HL-60 (cell line): ENCODE measurements at places on chromosomes 16 and 17.

- no peak for DNase-seq
These were observed 9.2 kb upstream of the NUDT16L1 start for GRCh38 chr16:4684058-4684715.

DNA sequence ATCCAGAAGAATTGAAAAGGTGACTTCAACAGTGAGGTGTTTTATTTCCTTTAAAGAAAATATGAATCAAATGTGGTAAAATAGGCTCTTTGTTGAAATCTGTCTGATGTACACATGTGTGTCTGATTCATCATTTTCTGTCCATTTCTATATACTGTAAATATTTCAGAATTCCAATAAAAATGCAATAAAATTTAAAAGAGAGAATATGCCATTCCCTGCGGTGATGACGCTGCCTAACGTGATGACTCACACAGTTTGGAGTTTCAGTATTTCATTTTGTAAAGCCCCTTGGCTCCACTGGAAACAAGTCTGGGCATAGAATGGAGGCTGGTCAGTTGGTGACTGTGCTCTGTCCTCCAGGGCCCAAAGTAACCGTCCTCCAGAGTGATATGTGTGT is 482.5 kb upstream of the CDH5 start:
- DNase-seq = no peak

DNA sequence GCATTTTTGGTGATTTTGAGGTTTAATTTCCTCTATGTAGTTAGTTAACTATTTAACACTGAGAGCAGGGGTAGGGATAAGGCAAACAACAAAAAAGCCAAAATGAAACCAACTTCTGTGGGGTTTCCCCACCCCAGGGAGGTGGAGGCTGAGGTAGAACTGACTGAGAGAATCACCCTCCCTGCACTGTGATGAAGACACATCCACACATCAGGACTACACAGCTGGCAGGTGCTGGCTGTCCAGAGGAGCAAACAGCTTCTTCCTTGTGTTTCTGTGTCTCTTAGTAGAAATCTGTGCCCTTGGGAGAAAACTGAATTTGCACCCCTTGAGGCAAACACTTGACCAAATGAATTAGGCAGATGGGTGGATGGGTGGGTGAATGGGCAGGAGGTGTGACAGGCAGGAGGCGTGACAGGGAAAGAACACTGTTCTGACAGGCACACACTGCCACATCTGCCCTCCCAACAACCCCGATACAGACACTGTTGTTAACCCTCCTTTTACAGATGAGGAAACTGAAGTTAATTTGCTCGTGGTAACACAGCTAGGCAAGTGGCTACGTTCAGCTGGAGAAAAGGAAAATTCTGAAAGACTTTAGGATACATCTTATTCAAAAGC is 62.9 kb upstream of the AMZ2 start:
- DNase-seq = no peak

DNA sequence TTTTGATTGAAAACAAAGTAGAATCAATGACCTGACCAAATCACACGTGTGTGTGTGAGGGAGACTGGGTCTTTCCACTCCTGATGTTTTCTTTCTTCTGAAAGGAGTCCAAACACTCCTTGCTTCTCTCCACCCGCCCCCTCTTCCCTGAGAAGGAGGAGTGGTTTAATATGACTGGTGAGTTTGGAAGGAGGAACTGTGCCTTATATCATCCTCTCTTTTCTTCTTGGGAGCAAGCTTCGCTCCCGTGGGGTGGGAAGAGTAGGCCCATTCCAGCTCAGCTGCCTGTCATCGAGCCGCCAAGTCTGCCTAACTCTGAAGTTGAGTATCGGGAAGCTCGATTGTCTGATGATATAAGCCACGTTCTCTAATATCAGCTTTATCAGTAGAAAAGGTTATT is 96.5 kb downstream of the YPEL2 start:
- no peak for DNase-seq

DNA sequence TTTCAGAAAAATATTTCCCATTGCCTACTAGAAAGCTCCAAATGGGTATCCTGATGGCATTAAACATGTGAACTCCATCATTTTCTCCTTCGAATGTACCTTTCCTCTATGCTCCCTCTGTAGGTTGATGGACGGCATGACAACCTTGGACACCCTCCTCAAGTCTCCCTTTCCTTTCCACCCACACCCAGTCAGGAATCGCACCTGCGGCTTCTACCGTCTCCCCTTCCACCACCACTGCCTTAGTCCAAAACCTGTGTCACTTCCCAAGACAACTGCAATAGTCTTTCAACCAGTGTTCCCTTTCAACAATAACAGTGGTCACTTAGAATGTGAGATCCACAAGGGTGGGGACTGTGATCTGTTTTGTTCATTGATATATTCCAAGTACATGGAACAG is 233.1 kb upstream of the AXIN2 start:
- peak; percentile 11 for DNase-seq

DNA sequence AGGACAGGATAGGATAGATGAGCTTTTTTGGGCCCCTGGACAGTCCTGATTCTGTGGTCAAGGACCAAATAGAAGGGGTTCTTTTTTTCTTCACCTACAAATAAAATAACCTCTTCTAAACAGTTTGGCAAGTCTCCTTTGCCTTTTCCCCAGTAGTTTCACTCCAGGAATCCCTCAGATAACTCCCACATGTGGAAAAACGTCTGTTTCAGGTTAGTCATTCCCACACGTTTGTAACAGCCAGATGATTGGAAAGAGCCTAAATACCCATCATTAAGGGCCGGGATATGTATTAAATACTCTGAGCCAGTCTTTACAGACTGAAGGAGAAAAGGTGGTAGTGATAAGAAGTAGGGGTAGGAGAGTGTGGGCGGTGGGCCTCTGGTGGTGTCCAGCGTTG is 58.3 kb downstream of the PLD6 start:
- DNase-seq = no peak

DNA sequence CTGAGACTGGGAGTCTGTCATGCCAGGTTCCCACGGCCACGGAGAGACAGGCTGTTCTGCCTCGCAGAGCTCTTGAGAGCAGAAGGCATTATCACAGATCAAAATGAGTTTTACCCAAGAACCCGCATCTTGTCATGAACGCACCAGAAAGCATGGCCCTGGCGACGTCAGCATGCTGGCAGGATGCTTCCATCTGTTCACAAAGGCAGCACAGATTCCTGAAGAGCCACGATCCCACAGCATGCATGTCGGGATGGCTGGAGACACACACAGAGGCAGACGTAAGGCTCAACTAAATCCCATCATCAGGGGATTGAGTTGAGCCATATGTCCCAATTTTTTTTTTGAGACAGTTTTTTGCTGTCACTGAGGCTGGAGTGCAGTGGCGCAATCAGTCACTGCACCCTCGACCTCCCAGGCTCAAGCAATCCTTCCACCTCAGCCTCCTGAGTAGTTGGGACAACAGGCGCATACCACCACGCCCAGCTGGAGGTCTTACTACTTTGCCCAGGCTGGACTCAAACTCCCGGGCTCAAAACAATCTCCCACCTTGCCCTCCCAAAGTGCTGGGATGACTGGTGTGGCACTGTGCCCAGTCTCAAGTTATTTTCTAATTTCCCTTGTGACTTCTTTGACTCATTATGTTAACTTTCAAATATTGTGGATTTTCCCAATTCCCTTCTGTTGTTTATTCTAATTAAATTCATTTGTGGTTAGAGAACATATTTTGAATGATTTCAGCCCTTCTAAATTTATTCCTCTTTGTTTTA is 11.1 kb downstream of the FANCA start:
- DNase-seq = no peak

GRCh38 chr17:49288388-49288787 is 57.8 kb upstream of the PHOSPHO1 start:
- DNase-seq = no peak

GRCh38 chr17:76542566-76542971 is 2.7 kb downstream of the PRCD start:
- DNase-seq = no peak

GRCh38 chr16:11201498-11202259 is 54.3 kb downstream of the SOCS1 start:
- peak; percentile 52 for DNase-seq

- no peak for DNase-seq
These were observed 38.5 kb downstream of the PIEZO1 start for GRCh38 chr16:88746506-88746905.

DNA sequence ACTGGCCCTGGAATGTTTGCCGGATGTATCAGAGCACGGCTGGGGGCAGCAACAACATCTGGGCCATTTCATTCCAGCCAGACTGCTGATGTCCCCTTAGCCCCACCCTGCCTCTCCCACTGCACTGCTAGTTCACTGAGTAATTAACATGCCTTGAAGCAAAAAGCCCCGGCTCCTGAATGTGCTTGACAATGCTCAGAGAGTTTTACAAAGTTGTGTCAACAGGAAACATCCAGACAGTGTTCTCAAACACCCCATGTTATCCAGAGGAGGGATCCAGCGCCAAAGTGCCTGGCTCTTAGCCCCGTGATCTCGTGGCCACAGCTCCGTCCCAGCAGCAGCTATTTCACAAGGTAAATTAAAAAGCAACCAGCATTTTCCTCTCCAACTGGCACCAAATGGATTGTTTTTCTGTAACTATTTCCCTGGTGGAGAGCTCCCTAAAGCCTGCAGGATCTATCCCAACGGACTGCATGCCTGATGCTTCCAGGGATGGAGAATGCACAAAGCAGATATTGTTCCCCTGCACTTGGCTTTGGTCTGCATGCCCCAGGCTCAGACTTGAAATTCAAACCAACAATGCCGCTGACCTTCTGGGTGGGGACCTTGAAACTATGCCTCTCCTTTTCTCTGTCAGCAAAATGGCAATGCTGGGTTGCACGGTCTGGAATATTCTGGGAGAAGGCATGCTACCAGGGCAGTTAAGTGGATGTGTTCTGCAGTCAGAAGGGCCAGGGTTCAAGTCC is 115.6 kb upstream of the CDH5 start:
- no peak for DNase-seq

GRCh38 chr16:56257666-56258342 is 66.5 kb downstream of the GNAO1 start:
- no peak for DNase-seq

- no peak for DNase-seq
These were observed 67.4 kb downstream of the MAP2K4 start for GRCh38 chr17:12088035-12088434.

DNA sequence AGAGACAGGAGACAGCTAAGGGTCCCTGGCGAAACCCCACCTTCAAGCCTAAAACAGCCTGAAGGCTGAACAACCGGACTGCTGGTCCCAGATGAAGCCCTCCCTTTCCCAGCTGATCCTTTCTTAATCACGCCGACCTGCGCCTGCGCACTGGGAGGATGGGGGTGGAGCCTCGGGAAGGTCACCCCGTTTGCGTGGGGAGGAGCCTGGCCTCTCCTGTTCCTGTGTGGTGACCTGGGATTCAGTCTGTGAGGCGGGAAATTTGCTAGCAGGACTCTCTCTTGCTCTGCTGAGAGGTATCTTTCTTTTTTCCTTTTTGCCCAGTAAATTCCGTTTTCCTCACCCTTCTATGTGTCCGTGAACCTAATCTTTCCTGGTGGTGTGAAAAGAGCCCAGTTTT is 9.6 kb downstream of the FAM20A start:
- DNase-seq = no peak

DNA sequence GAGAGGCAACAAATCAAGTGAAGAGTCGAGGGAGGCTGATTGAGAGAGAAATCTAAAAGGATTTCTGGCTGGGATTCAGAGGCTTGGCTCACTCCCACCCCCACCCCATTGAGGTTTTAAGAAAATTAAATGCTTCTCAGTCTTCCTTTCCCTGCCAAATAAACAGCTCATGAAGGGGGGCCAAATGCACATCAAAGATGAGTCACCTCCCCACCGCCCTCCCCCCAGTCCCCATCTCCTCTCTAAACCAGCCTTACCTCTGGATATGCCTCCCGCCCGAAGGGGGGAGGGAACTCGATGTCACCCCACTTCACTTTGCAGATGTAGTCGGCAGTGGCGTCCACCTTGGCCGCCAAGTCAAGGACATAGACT is 11.6 kb downstream of the ACLY start:
- no peak for DNase-seq

DNA sequence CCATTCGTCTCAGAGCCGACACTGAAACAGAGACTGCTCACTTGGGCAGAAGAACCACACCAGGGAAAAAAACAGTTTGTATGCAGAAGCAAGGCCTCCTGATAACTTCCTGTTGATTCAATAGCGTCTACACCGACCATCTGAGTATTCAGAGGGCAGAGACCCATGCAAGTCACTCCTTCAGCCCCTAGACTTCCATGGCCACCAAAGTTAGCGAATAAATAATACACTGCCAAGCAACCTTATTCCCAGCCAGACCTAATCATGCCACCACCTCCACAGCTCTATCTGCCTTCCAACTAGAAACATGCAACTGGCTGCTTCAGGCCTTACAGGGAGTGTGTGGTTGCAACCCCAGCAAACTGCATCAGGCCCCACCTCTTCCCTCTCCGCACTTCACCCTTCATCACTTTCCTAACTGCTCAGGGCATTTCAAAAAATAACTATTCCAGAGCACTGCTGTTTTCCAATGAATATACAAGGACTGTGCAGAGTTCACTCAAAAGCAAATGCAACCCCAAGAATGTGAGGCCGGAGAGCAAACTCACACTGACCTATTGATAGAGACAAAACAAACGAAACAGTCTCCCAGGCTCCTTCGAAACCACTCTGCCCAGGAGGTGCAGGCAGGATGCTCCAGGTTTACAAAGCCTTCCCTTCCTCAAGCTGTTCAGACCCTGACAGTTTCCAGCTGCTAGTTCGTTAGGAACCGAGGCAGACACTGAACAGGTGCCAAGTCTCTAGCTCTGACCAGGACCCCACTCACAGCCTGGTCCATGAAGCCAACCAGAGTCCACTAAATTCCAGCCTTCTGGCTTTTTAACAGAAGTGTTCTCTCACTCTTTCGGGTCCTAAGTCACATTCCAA is 3.6 kb downstream of the USP7 start:
- peak; percentile 52 for DNase-seq

GRCh38 chr16:81624760-81625543 is 154.1 kb upstream of the PLCG2 start:
- no peak for DNase-seq

DNA sequence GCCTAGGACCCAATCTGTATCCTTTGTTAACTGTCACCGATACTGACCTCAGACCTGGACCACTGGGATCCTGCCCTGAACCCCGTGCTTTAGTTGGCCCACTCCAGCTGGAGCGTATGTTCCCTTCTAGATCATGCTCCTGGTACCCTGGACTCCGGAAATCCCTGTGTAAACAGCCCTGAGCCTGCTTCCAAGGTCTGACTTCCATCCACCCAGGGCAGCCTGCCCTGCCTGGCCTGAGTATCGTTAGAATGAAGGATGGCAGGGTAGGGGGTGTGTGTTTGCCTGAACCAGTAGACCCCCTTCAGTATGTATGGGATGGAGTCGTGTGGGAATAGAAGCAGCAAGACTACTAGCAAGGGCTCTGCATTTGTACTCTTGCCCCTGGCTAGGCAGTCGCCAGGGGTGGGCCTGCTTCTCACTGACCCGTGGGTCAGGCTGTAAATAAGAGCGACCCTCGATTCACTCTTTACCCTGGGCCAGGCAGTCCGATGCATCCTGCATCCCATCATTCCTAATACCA is 691 bp upstream of the TMEM98 start:
- DNase-seq = no peak
